ENCODE measurements at places on chromosomes 5 and 9.

GRCh38 chr5:171295801-171296200, 13.2 kb upstream of the TLX3 start:
- no peak for DNase-seq

DNA sequence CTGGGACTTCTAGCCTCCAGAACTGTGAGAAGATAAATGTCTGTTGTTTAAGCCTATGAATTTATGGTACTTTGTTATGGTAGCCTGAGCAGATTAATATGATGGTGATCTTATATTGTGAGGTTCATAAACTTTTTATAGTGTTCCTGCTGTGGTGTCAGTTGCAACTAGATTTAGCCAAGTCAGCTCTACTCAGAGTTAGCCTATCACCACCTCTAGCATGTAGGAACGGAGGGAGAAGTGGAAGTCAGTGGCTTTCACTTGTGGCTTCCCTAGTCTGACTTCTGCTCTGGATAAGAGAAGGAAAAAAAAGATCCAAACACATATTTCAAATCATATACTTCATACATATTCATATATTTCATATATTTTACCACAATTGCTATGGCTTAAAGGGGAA, 6.6 kb downstream of the POC5 start:
- no peak for DNase-seq

- no peak for DNase-seq
These were observed 46.4 kb upstream of the STK32A start for GRCh38 chr5:147188200-147189108.

DNA sequence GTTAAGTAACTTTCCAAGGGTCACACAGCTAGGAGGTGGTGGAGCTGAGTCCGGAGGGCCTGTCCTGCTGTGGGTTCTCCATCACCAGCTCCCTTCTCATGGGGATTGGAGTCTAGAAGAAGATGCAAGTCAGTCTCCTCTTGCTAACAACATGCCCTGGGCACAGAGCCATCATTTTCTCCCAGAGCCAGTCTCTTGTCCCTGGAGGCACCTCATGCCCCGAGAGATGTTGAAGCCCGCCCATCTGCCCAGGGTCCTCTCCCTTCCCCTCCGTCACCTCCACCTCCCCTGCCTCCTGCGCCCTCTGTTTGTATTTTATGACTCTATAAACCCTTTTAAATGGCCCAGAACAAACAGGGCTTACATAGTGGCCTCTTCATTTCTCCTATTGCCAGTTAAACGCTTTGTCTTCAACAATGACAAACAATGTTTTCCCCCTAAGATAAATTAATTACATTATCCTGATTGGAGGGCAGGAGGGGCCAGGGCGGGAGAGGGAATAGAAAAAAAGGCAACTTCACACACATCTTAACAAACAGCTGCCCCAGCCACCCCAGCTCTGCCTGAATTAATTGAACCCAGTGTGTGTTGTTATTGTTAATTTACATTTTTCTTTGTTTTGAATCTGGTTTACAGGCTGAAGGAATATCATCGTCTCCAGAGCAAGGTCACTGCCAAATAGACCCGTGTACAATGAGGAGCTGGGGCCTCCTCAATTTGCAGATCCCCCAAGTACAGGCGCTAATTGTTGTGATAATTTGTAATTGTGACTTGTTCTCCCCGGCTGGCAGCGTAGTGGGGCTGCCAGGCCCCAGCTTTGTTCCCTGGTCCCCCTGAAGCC, 55.8 kb downstream of the ASS1 start:
- no peak for DNase-seq

DNA sequence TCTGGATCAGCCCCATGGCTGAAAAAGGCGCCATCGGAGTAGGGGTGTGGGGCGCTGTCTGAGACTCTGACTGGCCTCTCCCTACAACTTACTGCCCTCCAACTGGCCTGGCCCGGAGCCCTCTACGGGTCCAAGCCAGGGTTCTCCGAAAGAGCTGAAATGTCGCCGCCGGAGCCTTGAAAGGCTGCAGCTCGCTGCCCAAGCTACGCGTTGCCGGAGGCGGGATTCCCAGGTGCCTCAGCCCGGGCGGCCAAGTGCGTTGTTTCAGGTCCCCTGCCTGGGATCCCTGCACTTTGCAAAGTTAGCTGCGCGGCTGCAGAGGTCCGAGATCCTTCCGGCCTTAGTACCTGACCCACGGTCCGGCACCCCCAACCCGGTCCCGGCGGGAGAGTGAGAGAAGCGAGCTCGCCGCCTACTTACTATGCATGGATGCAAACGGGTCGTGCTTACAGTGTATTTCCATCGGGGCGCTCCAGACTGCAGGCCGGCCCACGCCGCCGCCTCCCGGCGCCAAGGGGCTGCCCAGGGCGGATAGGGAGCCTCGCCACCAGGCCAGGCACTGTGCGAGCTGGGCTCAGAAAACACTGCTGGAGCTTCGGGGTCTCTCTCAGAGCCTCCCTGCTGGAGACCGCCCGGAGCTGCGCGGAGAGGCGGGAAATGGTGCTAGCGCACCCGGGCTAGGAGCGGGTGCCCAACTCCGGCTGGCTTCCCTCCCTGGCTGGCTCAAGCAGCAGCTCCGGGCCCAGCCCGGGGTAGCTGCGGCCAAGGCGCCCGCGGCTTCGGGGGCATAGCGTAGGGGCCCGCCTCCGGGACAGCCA, 7.7 kb downstream of the PAX5 start:
- DNase-seq, result no peak

- DNase-seq, result no peak
These were observed 6.4 kb upstream of the FPGS start for GRCh38 chr9:127796225-127796813.

GRCh38 chr5:93821891-93822415, 80.6 kb upstream of the POU5F2 start:
- DNase-seq, result no peak

DNA sequence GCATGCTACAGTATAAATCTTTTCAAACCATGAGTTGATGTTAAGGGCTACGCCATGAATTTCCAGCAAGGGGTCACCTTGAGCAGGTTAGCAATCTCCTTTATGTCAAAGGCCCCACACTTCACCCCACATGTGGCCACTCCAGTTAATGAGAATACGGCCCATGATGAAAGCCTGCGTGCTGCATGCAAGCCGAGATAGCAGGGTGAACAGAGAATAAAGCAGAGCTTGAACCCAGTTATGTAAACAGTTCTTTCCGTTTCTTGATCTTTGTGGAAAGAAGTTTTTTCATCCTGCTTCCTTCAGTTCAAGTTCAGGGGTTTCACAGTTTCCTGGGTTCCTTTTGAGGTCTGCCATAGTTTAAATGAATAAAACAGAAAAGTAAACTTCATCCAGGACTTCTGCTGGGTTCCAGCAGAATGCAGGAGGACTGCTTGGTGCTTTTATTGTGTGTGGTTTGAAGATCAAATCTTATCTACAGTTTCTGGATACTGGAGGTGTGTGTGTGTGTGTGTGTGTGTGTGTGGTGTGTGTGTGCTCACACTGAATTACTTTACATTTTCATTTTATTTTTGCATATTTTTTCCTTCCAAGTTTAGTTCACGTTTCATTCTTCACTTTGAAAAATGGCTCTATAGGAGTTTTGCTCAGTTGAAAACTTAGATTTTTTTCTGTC, 87.1 kb downstream of the HMHB1 start:
- DNase-seq, result no peak
